Left cardiac atrium (tissue), 4 donors: ENCODE measurements at places on chromosomes 5 and 9. TPM values are rescaled to one million over a fixed set of nuclear protein-coding genes. Genes with fewer than 3 reads are reported as not detected.

Gene SHC3
- total RNA-seq, result 1.5 TPM

DNA sequence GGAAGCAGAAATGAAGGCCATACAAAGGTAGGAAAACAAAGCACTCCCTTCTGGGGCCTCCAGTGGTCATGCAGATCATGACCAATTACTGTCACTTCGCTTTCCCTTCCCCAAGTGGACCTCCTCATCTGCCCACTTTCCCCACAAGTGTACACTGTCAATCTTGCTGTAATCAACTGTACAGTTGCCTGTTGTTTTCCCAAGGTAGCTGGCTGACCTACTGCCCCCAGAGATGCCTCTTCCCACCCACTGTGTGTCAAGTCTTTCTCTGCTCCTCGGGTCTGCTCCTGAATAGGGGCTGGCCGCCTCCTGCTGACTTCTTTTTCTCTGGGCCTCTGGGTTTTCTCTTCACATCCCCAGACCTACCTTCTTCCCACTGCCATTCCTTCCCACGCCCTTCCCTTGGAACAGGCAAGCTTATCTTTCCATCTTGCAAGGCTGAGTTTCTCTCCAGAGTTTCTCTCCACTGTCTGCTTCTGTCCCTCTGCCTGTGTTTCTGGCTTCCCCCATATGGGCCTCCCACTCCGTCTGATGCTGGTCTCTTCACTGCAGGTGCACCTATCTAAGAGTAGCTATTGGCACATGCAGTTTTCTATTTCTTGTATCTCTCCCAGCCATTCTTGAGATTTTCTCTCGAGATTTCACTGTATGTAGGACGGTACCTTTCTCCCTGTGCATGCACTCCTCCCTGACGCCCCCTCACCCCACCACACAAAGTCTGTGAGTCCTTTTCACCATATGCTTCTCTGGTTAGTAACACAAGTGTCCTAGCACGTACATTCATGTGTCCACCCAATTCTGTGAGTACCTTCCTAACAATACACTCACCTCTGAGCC is 2.4 kb downstream of the ELL2 start:
- DNase-seq, result no peak

GRCh38 chr9:91682806-91683205 is 259.2 kb upstream of the NFIL3 start:
- DNase-seq, result no peak

DNA sequence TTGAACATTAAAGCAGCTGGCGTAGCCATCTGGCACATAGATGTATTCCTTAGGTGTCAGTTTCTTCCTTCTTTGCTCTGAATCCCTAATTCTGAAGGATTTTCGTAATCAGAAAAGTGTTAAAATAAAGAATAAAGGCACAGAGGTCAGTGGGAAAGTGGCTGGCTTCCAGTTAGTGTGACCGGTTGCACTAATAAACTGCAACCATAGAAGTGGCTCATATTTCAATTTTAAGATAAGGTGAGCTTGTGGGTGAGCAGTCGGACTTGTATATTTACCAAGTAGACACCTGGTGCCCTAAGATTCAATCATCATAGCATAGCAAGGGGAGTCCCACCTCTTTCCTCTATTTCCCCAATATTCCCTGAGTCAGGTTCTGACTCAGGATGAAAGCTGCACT is 459.6 kb downstream of the ACTL7B start:
- no peak for DNase-seq
